Mesendoderm (in vitro differentiated cells): ENCODE measurements at places on chromosomes 6 and 20.

DNA sequence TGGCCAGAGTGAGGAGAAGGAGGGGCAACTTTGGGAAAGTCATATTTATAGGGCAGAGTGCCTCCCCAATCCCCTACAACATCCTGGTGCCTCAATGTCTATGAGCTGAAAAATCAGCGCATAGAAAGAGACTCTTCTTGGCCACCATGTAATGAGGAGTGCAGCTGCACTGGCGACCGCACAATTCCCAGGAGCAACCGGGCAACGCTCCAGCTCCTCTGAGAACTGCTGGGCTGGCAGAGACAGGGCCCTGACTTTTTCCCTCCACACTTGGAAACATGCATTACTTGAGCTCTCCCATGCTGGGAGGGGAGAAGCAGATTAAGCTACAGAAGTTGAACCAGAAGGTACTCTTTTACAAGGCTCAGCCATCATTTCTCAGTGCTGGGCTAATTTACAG is 31.4 kb upstream of the MARCKS start:
- DNase-seq: no peak

- no peak for DNase-seq
Measured at GRCh38 chr6:130105996-130106704, 87.8 kb downstream of the L3MBTL3 start.

GRCh38 chr6:96784650-96785049 is 52.6 kb downstream of the GPR63 start:
- DNase-seq: no peak

- DNase-seq: peak; percentile 64
Measured at GRCh38 chr6:11309947-11310665, 77.6 kb upstream of the NEDD9 start.

GRCh38 chr6:122709922-122710512 is 69.5 kb upstream of the FABP7 start:
- DNase-seq: no peak

DNA sequence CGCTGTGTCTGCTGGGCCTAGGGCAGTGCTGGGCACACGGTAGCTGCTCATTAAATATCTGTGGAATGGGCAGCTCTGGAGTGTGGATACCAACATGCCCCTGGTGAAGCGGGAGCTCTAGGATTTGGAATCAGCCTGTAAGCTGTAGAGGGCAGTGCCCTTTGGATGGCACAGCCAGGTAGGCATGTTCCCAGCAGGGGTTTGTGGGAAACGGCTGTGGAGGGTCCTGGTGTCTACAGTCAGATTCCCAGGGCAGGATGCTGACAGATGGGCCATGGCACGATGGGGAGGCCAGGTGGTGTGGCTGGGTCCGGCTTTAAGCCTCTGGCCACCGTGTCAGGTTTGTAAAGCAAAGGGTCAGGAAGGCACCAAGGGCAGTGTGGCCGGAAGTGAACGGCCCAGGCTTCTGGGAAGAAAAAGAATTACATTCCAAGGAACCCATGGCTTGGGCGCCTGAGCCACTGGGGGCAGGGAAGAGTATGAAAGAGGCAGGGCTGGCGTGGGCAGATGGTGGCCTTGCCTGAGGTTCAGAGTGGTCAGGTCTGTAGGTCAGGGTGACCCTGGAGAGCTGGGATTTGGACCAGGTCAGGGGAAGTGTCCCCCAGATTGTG is 44.8 kb downstream of the UBE2V1 start:
- no peak for DNase-seq

- no peak for DNase-seq
Measured at GRCh38 chr6:111602481-111603011, 3.1 kb downstream of the TRAF3IP2 start.

DNA sequence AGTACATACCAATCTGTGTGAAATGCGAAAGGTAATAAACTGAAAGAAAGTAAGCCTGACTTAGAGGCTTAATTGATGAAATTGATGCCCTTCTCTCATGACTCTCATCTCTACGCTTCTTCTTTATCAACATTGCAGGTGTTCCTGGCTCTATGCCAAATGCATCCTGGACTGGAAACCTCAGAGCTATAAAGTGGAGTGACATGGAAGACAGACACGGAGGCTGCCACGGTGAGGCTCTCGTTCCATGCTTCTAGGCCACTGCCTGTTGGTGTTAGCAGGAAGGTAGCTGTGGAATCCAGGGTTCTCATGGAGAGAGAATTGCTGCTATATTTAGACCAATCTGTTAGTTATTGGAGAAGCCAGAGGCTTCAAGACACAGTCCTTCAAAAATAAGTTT is 73.2 kb downstream of the C6orf52 start:
- no peak for DNase-seq
